Central memory CD8-positive, alpha-beta T cell (primary cell): ENCODE measurements at places on chromosomes 5 and 9.

GRCh38 chr5:172173564-172174153 is 14.4 kb downstream of the STK10 start:
- H3K27me3 ChIP-seq = no peaks in the 10 kb centered on the region
- peak; percentile 63 for DNase-seq
- peak overlapping the region; percentile 98 for H3K27ac ChIP-seq
- peaks cover 92% of the 10 kb centered on the region for H3K4me1 ChIP-seq

GRCh38 chr9:76463211-76463610 is 4.2 kb downstream of the GCNT1 start:
- peaks cover 28% of the 10 kb centered on the region for H3K4me1 ChIP-seq
- peaks cover 3% of the 10 kb centered on the region for H3K36me3 ChIP-seq
- H3K4me3 ChIP-seq = no peak overlapping the region
- no peaks in the 10 kb centered on the region for H3K27me3 ChIP-seq
- DNase-seq = no peak
- no peak overlapping the region for H3K27ac ChIP-seq

DNA sequence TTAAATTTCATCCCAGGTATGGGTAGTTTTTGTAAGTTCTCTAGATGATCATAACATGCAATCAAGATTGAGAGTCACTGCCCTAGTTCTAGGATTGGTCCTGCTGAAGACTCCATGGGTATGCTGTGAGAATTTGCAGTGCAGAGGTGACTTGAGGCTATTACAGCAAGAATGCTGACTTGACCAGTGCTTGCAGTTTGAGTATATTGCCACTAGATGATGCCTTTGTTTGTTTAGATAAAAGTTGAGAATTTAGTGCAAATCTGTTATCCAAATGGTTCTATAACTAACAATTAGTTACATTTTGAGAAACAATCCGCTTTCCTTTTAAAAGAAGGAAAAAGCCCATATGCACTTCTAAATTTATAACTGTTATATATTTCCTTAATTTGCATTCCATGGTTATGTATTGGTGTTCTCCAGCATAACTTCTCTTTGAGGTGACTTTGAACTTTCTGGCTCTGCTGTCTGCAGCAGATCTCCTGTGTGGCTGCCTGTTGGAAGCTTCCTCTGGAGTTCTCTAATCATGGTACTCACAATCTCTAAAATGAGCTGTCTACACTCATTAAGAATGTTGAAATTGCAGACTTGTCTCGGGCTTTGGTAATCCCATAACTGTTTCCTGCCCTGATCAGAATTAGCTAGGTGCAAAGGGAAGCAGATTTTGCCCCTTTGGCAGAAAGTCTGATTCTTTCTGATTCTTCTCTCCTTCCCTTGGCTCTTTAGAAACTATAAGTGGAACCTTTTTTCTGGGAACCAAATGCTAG is 24.9 kb downstream of the MELK start:
- DNase-seq = no peak
- H3K36me3 ChIP-seq = peaks cover 6% of the 10 kb centered on the region
- H3K27me3 ChIP-seq = no peaks in the 10 kb centered on the region
- H3K4me1 ChIP-seq = peaks cover under 1% of the 10 kb centered on the region
- H3K27ac ChIP-seq = no peak overlapping the region

- H3K4me1 ChIP-seq = no peaks in the 10 kb centered on the region
- no peak overlapping the region for H3K4me3 ChIP-seq
- DNase-seq = no peak
- no peaks in the 10 kb centered on the region for H3K36me3 ChIP-seq
Observed at GRCh38 chr9:10855847-10856246, 243.0 kb upstream of the PTPRD start.

GRCh38 chr5:23103566-23103965 is 250.4 kb upstream of the CDH12 start:
- no peak overlapping the region for H3K4me3 ChIP-seq
- no peaks in the 10 kb centered on the region for H3K4me1 ChIP-seq
- H3K27ac ChIP-seq = no peak overlapping the region

DNA sequence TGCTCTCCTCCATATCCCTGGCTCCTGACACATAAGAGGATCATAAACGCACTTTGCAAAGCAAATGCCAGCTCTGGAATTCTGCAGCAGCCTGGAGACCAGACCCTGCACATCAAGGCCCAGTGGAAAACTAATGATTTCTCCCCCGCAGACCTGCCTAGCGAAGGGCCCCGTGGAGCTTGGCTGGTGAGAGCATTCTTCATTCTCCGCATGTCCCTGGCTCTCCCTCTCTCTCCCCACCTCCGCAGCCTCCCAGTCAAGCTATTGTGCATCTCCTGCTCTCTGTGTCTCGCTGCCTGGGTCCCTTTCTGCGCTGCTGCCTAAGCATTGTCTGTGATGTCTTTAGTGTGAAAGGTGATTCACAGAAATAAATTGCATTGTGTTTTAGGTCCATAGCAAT is 46.7 kb downstream of the GRIA1 start:
- H3K36me3 ChIP-seq = no peaks in the 10 kb centered on the region
- no peaks in the 10 kb centered on the region for H3K27me3 ChIP-seq
- H3K4me3 ChIP-seq = no peak overlapping the region

GRCh38 chr5:33261305-33261704 is 179.5 kb upstream of the TARS1 start:
- no peaks in the 10 kb centered on the region for H3K27me3 ChIP-seq
- H3K4me3 ChIP-seq = no peak overlapping the region
- H3K4me1 ChIP-seq = no peaks in the 10 kb centered on the region

- no peak for DNase-seq
- no peak overlapping the region for H3K4me3 ChIP-seq
- H3K27ac ChIP-seq = no peak overlapping the region
- no peaks in the 10 kb centered on the region for H3K36me3 ChIP-seq
Observed at GRCh38 chr9:111263116-111263515, 66.9 kb downstream of the OR2K2 start.

GRCh38 chr5:96896276-96896675 is 20.0 kb downstream of the ERAP2 start:
- H3K4me3 ChIP-seq = peak overlapping the region; percentile 77
- DNase-seq = no peak
- H3K4me1 ChIP-seq = peaks cover 56% of the 10 kb centered on the region
- H3K36me3 ChIP-seq = peaks cover 68% of the 10 kb centered on the region
- no peaks in the 10 kb centered on the region for H3K27me3 ChIP-seq
- H3K27ac ChIP-seq = peak overlapping the region; percentile 96

DNA sequence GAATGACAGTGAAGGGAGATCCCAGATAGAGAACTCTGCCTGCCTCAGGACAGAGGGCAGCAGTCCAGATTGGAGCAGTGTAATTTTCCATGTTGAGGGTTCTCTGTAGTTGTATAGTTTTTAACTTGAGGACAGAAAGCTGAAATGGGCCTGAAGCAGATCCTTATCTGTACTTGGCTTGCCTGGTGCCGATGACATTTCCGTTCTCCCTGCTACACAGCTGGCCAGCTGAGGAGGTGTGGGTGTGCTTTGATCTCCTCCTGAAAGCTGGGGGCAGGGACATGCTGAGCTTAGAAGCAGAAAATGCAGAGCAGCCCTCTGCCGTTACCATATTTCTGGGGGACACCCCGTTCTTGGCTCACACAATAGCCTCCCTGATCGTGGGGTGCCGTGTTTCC is 10.5 kb downstream of the GLRX start:
- H3K36me3 ChIP-seq = peaks cover 22% of the 10 kb centered on the region
- no peaks in the 10 kb centered on the region for H3K27me3 ChIP-seq
- DNase-seq = no peak
- peak overlapping the region; percentile 50 for H3K27ac ChIP-seq
- H3K4me1 ChIP-seq = peaks cover 77% of the 10 kb centered on the region
- no peak overlapping the region for H3K4me3 ChIP-seq

DNA sequence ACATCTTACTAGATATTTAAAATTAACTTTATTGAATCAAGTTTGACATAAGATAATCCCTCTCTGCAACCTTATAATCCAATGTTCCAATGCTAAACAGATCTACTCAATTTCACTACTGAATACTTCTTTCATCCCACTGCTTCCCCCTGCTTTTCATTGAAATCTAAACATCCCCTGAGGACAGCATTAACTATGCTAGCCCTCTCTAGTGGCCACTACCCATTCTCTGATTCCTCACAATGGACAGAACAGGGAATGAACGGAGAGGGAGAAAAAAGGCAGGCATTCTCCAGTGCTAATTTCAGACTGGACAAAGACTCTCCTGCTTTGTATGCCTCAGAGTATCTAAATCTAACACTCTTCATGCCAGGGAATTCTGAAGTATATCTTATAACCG is 54.3 kb upstream of the RGS7BP start:
- H3K27me3 ChIP-seq = no peaks in the 10 kb centered on the region
- H3K27ac ChIP-seq = no peak overlapping the region
- DNase-seq = no peak
- H3K36me3 ChIP-seq = no peaks in the 10 kb centered on the region
- H3K4me3 ChIP-seq = no peak overlapping the region

DNA sequence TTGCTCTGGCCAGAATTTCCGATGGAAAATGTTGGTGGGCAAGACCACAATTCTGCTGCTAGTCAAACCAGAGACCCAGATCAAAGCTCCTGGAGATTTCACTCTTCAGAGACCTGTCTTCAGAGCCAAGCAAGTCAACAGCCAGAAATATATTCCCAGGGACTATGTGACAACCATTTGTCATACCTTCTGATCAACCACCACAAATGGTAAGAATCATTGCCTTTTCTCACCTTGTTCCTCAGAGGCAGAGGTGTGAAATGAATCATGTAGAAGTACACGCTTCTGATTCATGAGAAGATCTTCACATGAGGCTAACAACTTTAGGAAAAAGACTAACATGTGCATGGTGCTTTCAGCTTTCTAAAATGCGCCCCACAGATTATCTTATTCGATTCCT is 53.5 kb downstream of the SUSD1 start:
- no peak overlapping the region for H3K27ac ChIP-seq
- no peak overlapping the region for H3K4me3 ChIP-seq
- no peak for DNase-seq
- H3K4me1 ChIP-seq = peaks cover 21% of the 10 kb centered on the region
- no peaks in the 10 kb centered on the region for H3K27me3 ChIP-seq

- H3K4me3 ChIP-seq = no peak overlapping the region
- no peak for DNase-seq
- H3K4me1 ChIP-seq = no peaks in the 10 kb centered on the region
- no peak overlapping the region for H3K27ac ChIP-seq
- no peaks in the 10 kb centered on the region for H3K36me3 ChIP-seq
- H3K27me3 ChIP-seq = no peaks in the 10 kb centered on the region
Observed at GRCh38 chr9:18692268-18692667, 218.3 kb downstream of the ADAMTSL1 start.

GRCh38 chr5:180332861-180333260 is 20.3 kb downstream of the GFPT2 start:
- H3K36me3 ChIP-seq = peaks cover 8% of the 10 kb centered on the region
- no peak for DNase-seq
- H3K27ac ChIP-seq = peak overlapping the region; percentile 69
- H3K4me1 ChIP-seq = no peaks in the 10 kb centered on the region
- peaks cover 19% of the 10 kb centered on the region for H3K27me3 ChIP-seq

DNA sequence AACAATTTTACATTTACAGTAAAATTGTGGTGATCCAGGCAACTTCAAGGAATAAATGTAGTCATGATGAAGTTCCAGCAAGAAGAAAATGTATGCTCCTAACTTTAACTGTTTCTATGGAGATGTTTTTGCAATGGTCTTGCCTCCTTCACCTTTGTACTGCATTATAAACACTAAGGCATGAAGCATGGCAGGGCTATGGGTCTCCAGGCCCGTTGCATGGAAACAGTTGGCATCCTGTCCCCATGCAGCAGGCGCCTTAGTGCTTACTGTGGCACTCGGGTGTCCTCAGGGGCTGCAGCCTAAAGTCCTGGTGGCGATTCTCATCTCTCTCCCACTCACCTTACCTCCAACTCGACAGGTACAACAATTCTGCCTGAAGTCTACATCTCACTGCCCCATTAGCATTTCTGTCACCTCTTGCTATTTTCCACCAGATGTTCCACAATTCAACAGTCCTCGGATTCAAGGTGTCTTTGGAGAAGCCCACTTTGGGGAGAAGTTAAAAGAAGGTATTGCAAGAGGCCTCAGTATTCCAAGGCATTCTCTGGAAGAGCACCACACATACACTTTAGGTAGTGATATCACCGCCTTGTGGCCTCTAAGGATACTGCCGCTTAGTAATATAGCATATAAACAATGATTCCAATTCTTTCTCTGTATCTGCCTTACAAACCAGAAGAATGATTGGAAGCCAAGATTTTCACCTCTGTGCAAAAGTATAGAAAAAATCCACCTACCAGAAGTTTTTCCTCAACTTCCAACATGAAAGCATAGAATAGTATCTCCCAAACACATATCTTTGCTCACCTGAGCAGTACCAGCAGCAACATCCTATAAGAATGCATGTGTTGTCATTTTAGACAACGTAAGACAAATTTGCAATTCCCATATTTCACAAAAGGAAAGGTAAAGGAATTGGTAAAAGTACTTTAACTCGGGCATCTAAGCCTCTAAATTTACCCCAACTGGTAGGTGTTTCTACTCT is 5.1 kb downstream of the LIFR start:
- H3K4me3 ChIP-seq = no peak overlapping the region
- H3K27ac ChIP-seq = no peak overlapping the region
- peaks cover 53% of the 10 kb centered on the region for H3K27me3 ChIP-seq

- H3K4me3 ChIP-seq = no peak overlapping the region
- peaks cover 21% of the 10 kb centered on the region for H3K27me3 ChIP-seq
- H3K27ac ChIP-seq = no peak overlapping the region
- no peaks in the 10 kb centered on the region for H3K36me3 ChIP-seq
- no peak for DNase-seq
- H3K4me1 ChIP-seq = no peaks in the 10 kb centered on the region
Observed at GRCh38 chr5:153753645-153754432, 263.4 kb downstream of the GRIA1 start.

DNA sequence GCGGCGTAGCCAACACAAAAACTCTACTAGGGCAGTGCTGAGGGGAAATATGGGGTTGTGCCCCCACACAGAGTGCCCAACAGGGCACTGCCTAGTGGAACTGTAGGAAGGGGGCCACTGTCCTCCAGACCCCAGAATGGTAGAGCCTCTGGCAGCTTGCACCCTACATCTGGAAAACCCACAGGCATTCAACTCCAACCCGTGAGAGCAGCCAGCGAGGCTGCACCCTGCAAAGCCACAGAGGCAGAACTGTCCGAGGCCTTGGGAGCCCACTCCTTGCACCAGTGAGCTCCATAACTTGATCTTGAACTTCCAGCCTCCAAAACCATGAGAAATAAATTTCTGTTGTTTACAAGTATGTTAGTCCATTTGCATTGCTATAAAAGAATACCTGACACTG is 27.7 kb downstream of the GRAMD2B start:
- peaks cover 49% of the 10 kb centered on the region for H3K4me1 ChIP-seq
- H3K4me3 ChIP-seq = peak overlapping the region; percentile 81
- peak overlapping the region; percentile 96 for H3K27ac ChIP-seq
- no peak for DNase-seq
- H3K27me3 ChIP-seq = no peaks in the 10 kb centered on the region

- no peaks in the 10 kb centered on the region for H3K36me3 ChIP-seq
- no peaks in the 10 kb centered on the region for H3K4me1 ChIP-seq
- peaks cover 18% of the 10 kb centered on the region for H3K27me3 ChIP-seq
- no peak overlapping the region for H3K27ac ChIP-seq
- no peak for DNase-seq
Observed at GRCh38 chr5:103465891-103466290, 96.7 kb downstream of the NUDT12 start.

GRCh38 chr9:134371731-134372130 is 45.5 kb downstream of the RXRA start:
- H3K27me3 ChIP-seq = no peaks in the 10 kb centered on the region
- peaks cover 21% of the 10 kb centered on the region for H3K4me1 ChIP-seq
- H3K36me3 ChIP-seq = no peaks in the 10 kb centered on the region
- H3K4me3 ChIP-seq = no peak overlapping the region

- H3K4me1 ChIP-seq = peaks cover 9% of the 10 kb centered on the region
- H3K27ac ChIP-seq = no peak overlapping the region
- peaks cover 5% of the 10 kb centered on the region for H3K36me3 ChIP-seq
- no peak for DNase-seq
Observed at GRCh38 chr9:107486674-107487520, 2.7 kb downstream of the KLF4 start.
